ENCODE measurements at places on chromosomes 3 and 15. TPM values are rescaled to one million over a fixed set of nuclear protein-coding genes. Genes with fewer than 3 reads are reported as not detected.

GRCh38 chr3:128794770-128795649 lies 69.0 kb downstream of the RAB7A start:
- H3K4me3 ChIP-seq = peak overlapping the region; percentile 46
- H3K27ac ChIP-seq = peak overlapping the region; percentile 95
- peaks cover 83% of the 10 kb centered on the region for H3K4me1 ChIP-seq
- peaks cover 54% of the 10 kb centered on the region for H3K36me3 ChIP-seq

DNA sequence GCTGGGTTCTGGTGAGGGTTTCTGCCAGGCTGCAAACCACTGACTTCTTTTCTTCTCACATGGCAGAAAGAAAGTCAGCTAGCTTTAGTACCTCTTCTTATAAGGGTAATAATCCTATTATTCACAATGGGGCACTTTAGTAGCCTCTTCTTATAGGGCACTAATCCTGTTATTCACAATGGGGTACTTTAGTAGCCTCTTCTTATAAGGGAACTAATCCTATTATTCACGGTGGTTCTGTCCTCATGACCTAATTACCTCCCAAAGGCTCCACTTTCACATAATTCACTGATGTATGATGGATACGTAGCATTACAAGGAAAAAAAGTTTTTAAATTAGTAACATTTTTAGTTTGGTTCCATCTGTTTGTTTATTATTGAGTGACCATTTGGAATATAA lies 671.3 kb downstream of the NSUN3 start:
- H3K4me3 ChIP-seq = no peak overlapping the region
- no peaks in the 10 kb centered on the region for H3K27me3 ChIP-seq
- H3K36me3 ChIP-seq = no peaks in the 10 kb centered on the region
- no peak for DNase-seq
- no peaks in the 10 kb centered on the region for H3K4me1 ChIP-seq

- H3K4me3 ChIP-seq = no peak overlapping the region
- no peak overlapping the region for H3K27ac ChIP-seq
- H3K27me3 ChIP-seq = peaks cover 28% of the 10 kb centered on the region
- no peak for DNase-seq
- no peaks in the 10 kb centered on the region for H3K36me3 ChIP-seq
Observed at GRCh38 chr3:133274477-133274876, 125.4 kb upstream of the BFSP2 start.

GRCh38 chr3:116770815-116771450 lies 61.4 kb downstream of the TUSC7 start:
- no peak overlapping the region for H3K27ac ChIP-seq
- peaks cover 1% of the 10 kb centered on the region for H3K4me1 ChIP-seq
- DNase-seq = peak; percentile 35
- H3K36me3 ChIP-seq = no peaks in the 10 kb centered on the region
- H3K27me3 ChIP-seq = peaks cover 3% of the 10 kb centered on the region

DNA sequence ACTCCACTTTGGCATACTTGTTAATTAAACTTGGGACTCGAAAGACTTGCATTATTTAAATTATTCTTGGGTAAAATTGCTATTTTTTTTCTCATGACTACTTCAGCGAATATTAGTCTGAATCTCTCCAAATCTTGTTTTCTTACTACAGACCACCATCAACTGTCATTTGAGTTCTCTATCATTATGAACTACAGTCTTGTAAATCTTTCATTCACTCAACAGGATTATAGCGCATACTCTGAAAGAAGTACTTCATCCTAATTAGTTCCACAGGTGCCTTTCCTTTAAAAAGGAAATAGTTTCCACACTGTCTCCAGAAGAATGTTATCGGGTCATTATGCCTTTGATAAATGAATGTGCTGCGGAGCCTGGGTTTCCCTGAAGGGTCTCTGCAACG lies 149.5 kb downstream of the NLGN1 start:
- H3K4me1 ChIP-seq = no peaks in the 10 kb centered on the region
- H3K4me3 ChIP-seq = no peak overlapping the region
- no peaks in the 10 kb centered on the region for H3K27me3 ChIP-seq
- no peak for DNase-seq
- no peaks in the 10 kb centered on the region for H3K36me3 ChIP-seq

GRCh38 chr15:74889390-74889882 lies 406 bp upstream of the MPI start:
- DNase-seq = no peak
- no peaks in the 10 kb centered on the region for H3K27me3 ChIP-seq
- peaks cover 38% of the 10 kb centered on the region for H3K4me1 ChIP-seq

The AP3B2 gene
- 0.30 TPM for total RNA-seq

GRCh38 chr3:135581806-135582205 lies 383.7 kb upstream of the PPP2R3A start:
- H3K36me3 ChIP-seq = no peaks in the 10 kb centered on the region
- H3K4me1 ChIP-seq = no peaks in the 10 kb centered on the region
- H3K4me3 ChIP-seq = no peak overlapping the region

The ZNF619 gene
- total RNA-seq = 6.4 TPM

The SHF gene
- total RNA-seq = 20.4 TPM

DNA sequence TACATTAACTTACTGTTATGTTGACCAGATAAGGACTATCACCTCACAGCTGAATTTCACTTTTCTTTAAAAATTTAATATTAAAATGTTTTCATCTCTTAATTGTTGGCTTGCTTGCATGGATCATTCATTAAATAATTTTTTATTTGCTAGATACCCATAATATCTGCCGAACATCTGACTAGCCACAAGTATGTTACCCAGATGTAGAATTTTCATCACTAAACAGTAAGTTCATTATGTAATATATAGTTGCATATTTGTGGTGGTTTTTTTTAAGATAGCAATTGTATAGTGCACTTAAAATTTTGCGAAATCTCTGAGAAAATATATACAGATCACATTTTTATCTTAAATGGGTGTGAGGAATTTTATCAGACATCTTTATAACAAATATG lies 190.4 kb downstream of the MBNL1 start:
- H3K36me3 ChIP-seq = peaks cover 32% of the 10 kb centered on the region
- H3K4me1 ChIP-seq = peaks cover 30% of the 10 kb centered on the region
- no peak overlapping the region for H3K27ac ChIP-seq
- H3K27me3 ChIP-seq = no peaks in the 10 kb centered on the region

The CRYGS gene
- total RNA-seq = 1.7 TPM

Measured in activated naive CD8-positive, alpha-beta T cell treated with anti-CD3 and anti-CD28 coated beads for 36 hours (primary cell).